ENCODE measurements at places on chromosomes 2 and 18. TPM values are rescaled to one million over a fixed set of nuclear protein-coding genes. Genes with fewer than 3 reads are reported as not detected.

BZW1 gene
- 624 TPM for total RNA-seq

DNA sequence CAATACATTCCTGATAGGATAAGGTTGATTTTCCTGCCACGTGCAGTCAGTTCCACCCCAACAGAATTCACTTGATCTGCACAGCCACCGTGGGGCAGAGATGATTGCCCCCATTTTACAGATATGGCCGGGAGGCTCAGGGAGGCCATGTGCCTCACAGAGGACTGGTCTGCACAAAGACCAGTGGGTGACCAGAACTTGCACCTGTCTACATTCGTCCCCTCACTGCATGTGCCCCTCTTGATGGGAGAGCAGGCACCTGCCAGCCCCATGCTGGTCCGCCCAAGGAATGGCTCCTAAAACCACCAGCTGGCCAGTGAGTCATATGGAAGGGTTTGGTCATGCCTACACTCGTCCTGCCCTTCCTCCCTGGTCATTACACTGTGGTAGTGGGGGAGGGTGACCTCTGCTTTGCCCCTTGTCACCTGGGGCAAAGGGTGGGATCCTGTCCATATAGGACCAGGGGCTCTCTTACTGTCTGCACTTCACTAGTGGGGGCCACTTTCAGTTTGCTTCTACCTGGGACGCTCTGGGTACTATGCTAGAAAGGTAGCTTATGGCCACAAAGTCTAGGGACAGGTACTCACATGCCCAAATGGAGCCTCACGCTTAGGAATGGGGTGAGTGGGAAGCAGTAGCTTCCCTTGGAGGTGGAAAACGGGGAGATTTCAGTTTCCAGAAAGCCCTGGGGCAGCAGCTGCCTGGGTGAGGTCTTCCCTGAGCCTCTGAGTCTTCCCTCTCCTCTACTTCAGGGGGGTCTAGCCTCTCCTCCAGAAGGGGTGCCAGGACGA lies 14.7 kb downstream of the RRM2 start:
- peak; percentile 45 for DNase-seq

CRYBA2 gene
- total RNA-seq, result not detected

CFAP221 gene
- total RNA-seq, result not detected

RNASEH1 gene
- 60.7 TPM for total RNA-seq

KCNJ3 gene
- 0.37 TPM for total RNA-seq

DNA sequence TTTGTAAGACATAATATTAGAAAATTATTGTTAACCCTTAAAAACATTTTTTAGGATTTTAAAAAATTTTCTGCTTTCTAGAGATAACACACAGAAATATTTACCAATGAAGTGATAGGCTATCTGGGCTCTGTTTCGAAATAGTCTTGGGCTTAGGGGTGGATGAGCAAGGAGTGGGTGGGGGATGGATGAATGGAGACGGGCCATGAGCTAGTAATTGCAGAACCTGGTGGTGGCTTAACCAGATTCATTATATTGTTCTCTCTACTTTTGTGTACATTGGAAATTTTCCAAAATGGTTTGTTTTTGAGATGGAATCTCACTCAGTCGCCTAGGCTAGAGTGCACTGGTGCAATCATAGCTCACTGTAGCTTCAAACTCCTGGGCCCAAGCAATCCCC lies 89.6 kb downstream of the TCF7L1 start:
- DNase-seq, result no peak

DNA sequence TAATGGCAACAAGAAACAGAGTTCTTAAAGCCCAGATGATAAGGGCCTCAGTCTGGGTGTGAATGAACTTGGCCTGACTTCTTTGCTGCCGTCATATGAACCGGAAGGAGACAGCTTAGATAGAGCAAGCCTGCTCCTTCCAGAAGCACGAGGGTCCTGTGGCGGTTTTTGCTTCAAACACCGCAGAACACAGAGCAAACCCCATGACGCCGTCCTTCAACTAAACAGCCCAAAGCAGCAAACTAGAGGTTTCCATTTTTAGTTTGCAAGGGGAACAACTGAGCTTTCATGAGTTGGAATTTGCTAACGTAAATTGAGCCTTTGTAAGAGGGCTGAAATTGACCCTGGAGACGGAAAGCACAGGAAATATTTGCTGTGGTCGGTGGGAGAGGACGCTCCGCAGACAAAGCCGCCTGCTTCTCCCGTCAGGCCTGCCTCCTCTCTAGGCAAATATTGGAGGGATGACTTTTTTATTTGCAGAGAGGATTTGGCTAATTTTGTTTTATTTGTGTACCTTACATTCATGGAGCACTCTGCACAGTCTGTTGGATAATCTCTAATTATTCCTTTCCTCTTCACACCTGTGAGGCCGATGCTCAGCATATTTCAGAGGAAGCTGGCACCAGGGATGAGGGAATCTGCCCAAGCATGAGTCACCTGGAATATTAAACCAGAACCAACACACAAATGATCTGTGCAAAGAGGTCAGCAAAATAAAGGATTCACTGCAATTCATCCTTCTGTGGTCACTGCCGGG lies 134.0 kb upstream of the NCK2 start:
- peak; percentile 46 for DNase-seq

DNA sequence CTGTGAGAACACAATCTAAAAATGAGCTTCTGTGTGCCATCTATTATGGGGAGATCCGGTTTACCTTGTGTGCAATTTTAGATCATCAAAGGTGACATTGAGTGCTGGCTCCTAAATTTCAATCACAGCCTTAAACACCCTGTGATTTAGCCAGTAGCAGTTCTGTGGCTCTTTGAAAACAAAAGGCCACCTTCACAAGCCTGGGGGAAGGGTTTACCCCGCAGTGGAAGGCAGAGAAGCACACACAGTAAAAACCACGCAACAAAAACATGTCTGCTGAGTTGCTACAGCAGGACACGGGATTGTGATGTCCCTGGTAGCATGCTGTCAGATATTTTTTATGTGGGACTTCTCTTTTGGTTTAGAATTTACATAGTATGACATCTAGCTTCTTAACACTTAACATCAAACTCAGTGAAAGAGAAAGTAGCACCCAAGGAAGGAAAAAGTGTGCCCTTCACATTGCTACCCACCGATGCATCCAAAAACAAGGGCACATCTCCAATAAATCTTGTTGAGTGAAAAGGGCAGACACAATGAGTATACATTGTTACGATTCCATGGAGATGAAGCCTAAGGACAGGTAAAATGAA lies 56.1 kb upstream of the RNF152 start:
- DNase-seq, result no peak

DNA sequence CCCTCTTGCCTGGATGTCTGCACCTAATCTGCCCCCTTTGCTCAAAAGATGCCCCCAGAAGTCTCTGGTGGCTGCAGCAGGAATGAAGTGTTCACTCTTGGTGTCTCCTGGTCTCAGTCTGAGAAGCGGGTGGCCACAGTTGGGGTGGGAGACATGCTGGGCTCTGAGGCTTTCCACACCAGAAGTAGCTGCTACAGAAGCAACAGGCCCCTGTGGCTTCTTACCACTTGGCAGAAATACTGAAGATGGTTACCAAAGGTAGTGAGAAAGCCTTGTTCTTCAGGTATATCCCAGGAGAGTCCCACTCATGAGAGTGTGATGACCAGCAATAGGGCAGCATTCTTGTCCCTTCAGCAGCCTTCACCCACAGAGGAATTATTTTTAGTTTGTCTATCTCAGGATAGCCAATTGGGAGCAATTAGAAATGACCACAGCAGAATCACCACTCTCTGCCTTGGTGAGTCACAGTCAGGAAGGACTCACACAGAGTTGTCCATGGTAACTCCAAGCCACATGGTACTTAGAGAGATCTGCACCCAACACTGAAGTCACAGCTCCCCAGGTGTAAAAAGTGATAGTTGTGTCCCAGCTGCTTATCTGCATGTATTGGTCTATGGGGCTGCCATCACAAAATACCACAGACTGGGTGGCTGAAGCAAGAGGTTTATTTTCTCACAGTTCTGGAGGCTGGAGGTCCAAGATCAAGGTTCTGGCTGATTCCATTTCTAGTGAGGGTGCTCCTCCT lies 169.8 kb upstream of the ID2 start:
- DNase-seq, result peak; percentile 60

- DNase-seq, result no peak
These were observed 21.6 kb upstream of the KIF5C start for GRCh38 chr2:148853458-148853857.

- no peak for DNase-seq
These were observed 267.2 kb upstream of the CYRIA start for GRCh38 chr2:16932826-16933225.

ANKRD62 gene
- total RNA-seq, result 0.10 TPM

DNA sequence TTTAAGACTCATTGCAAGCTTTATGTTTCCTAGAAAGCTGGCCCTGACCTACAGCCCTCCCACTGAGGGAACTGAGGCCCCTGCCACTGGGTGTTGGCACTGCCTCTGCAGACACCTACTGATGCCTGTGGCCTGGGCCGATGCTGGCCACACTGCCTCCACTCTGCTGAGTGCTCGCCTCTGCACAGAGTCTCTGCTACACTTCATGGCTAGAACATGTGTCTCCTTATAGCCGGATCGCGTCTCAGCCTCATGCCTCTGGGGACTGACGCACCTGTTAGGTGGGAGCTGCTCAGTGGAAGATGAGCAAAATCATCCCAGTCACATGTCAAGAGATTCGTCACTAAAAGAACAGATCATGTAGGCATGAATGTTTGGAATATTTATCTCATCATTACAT lies 108.7 kb downstream of the RGPD3 start:
- no peak for DNase-seq

CRYGD gene
- total RNA-seq, result not detected

DNA sequence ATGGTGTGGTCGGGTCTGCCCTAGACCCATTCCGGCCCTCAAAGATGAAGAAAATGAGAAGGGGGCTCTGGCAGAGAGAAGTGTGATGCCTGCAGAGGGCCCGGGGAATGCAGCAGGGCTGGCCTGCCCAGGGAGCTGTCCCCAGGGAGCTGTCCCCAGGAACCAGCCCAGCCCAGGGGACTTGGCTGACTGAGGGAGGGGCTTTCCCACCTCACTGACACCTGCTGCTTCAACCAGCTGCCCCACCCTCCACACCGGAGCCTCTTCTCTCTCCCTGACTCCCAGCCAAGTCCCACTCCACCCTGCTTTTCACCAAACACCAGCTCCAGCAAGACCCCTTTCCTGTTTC lies 111.2 kb downstream of the STPG4 start:
- no peak for DNase-seq

C2orf80 gene
- not detected for total RNA-seq

DNA sequence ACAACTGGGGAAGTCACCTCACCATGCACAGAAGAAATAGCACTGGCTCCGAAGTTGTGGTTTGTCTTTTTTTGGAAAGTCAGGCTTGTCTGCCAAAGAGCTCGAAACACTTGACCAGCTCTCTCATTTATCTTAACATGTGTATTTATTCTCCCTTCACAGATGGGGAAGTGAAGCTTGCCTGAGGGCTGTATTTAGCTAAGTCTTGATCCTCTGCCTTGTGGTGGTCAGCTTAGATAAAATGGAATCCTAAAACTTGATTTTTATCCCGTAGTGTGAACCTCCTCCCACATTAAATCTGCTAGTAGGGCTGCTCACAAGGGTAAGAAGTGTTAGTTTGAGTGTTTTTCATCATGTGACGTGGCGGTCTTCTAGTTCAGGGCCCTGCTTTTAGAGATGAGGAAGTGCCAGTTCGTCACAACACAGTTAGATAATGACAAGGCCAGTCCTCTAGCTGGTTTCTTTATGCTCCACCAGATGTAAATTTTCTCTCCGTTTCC lies 89.7 kb downstream of the TMEM247 start:
- no peak for DNase-seq

- no peak for DNase-seq
These were observed 43.6 kb downstream of the ADD2 start for GRCh38 chr2:70724366-70724765.

GRCh38 chr2:160238392-160238791 lies 38.3 kb upstream of the ITGB6 start:
- no peak for DNase-seq

SKA1 gene
- 43.1 TPM for total RNA-seq

DNA sequence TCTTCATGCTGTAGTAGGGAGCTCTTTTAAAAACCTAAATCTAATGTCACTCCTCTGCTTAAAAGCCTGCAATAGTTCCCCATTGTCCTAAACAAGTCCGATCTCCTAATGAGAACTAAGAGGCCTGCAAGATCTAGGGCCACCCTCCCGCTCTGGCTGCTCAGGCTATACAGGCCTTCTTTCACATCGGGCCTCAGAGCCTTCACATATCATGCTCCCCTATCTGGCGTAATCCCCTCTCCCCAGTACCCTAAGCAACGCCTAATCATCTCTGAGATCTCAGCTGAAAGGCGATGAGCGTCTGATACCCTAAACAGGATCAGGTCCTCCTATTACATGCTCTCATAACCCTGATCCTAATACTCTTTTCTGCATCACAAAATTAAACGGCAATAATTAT lies 1.9 kb downstream of the MAP4K3 start:
- no peak for DNase-seq

GRCh38 chr2:70557171-70557838 lies 3.7 kb upstream of the TGFA start:
- DNase-seq, result no peak

ERMN gene
- 0.06 TPM for total RNA-seq

- DNase-seq, result peak; percentile 90
These were observed 62.9 kb downstream of the RPL31 start for GRCh38 chr2:101064868-101065549.

FSHR gene
- total RNA-seq, result not detected

DNA sequence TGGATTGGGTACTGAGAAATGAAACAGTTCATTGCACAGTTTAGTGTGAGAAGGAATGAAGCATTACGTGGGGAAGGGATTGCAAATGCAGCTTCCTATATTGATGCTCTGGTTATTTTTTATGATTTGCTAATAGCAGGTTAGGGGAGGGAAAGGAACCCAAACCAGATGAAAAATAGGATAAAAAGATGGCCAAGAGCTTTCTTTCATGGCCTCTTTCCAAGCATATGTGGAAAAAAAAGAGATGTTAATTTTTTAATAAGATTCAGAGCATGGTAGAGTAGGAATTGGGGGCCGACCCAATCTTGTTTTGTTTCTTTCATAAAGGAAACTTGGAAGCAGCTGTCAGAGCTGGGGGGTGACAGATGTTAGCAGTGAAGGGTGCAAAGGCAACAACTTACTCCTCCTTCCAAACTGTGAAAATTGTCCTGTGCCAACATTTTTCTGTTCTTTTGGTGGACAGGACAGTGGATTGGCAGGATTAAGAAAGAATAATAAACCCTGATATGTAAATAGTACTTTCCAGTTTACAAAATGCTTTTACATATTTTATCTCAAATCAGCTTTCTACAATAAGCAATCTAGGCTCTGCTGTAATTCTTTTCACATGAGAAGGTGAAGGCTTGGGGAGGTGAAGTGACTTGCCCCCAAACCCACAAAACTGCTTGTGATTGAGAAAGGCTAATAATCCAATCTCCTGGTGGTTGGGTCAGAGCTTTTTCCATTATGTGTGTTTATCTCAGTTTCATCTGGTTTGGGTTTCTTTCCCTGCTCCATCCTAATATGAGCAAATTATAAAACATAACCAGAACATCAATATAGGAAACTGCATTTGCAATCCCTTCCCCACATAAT lies 270.1 kb downstream of the ETAA1 start:
- DNase-seq, result no peak

DNA sequence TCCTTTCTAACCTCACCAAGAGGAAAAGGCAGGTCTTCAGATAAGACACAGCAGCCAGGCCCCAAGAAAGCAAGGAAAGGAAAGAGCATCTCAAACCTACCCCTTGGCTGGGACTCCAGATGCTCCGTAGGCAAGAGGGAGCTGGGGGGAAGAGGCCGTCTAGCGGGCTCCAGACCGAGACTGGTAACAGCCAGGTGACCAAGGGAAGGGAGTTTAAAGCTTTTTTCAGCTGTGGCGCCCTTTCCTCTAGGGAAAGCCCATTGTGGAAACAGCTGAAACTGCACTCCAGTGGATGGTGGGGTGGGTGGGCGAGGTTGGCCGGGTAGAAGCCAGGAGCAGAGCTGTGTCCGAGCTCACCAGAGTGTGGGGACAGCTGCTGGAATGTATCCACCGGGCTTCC lies 180.4 kb downstream of the KLHL29 start:
- no peak for DNase-seq

FAM237A gene
- not detected for total RNA-seq

CHST9 gene
- not detected for total RNA-seq
